ENCODE measurements at places on chromosomes 11 and 22. TPM values are rescaled to one million over a fixed set of nuclear protein-coding genes. Genes with fewer than 3 reads are reported as not detected.

The IL17RA gene
- total RNA-seq: 5.0 TPM

The SHANK3 gene
- total RNA-seq: 5.8 TPM

The ABTB2 gene
- 12.7 TPM for total RNA-seq

The SYT12 gene
- 11.1 TPM for total RNA-seq

The ASCL3 gene
- not detected for total RNA-seq

The CARNS1 gene
- 0.15 TPM for total RNA-seq

The MYO7A gene
- 3.5 TPM for total RNA-seq

The OR2D2 gene
- total RNA-seq: not detected

The C22orf42 gene
- total RNA-seq: not detected

The SCUBE1 gene
- total RNA-seq: not detected

The INS gene
- total RNA-seq: not detected

The CRYBA4 gene
- total RNA-seq: not detected

The CDON gene
- total RNA-seq: 11.2 TPM

GRCh38 chr11:102647430-102647829 is 22.3 kb upstream of the MMP20 start:
- no peaks in the 10 kb centered on the region for H3K27me3 ChIP-seq
- no peaks in the 10 kb centered on the region for H3K36me3 ChIP-seq
- H3K4me3 ChIP-seq: no peak overlapping the region
- H3K4me1 ChIP-seq: no peaks in the 10 kb centered on the region
- H3K27ac ChIP-seq: no peak overlapping the region

- peaks cover 9% of the 10 kb centered on the region for H3K4me1 ChIP-seq
- no peaks in the 10 kb centered on the region for H3K36me3 ChIP-seq
- H3K27me3 ChIP-seq: peaks cover 24% of the 10 kb centered on the region
- no peak overlapping the region for H3K4me3 ChIP-seq
- no peak for DNase-seq
Measured at GRCh38 chr11:44530413-44531115, 34.9 kb upstream of the CD82 start.

GRCh38 chr11:67409781-67410368 is 5.6 kb upstream of the CARNS1 start:
- no peaks in the 10 kb centered on the region for H3K27me3 ChIP-seq
- no peak overlapping the region for H3K27ac ChIP-seq
- no peaks in the 10 kb centered on the region for H3K36me3 ChIP-seq
- H3K4me1 ChIP-seq: no peaks in the 10 kb centered on the region
- peak; percentile 58 for DNase-seq

- H3K4me1 ChIP-seq: no peaks in the 10 kb centered on the region
- H3K27ac ChIP-seq: no peak overlapping the region
- no peak for DNase-seq
- H3K36me3 ChIP-seq: no peaks in the 10 kb centered on the region
- no peaks in the 10 kb centered on the region for H3K27me3 ChIP-seq
Measured at GRCh38 chr11:132196928-132197327, 826.5 kb downstream of the NTM start.

GRCh38 chr11:104734998-104735397 is 163.3 kb downstream of the CASP12 start:
- H3K27ac ChIP-seq: no peak overlapping the region
- no peak overlapping the region for H3K4me3 ChIP-seq
- no peaks in the 10 kb centered on the region for H3K36me3 ChIP-seq
- no peak for DNase-seq

DNA sequence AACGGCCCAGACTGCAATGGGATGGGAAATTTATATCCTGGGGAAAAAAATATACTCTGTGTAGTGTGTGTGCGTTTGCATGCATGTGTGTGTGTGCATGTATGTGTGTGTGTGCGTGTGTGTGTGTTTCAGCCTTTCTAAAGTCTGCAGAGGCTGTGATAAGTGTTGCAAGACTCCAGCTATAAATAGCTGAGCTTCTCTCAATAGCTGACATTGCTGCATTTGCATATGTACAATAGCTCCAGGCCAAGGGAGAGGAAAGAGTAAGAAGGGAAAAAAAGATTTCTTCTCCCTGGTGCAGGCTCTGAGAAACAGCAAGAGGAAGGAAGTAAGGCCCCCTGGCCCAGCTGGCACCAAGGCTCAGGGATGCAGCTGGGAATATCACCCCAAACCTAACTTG is 483.0 kb downstream of the MN1 start:
- no peak overlapping the region for H3K27ac ChIP-seq
- DNase-seq: no peak
- no peaks in the 10 kb centered on the region for H3K36me3 ChIP-seq
- H3K4me3 ChIP-seq: no peak overlapping the region

- peak overlapping the region; percentile 97 for H3K27ac ChIP-seq
- no peaks in the 10 kb centered on the region for H3K27me3 ChIP-seq
- H3K4me1 ChIP-seq: peaks cover 45% of the 10 kb centered on the region
- H3K4me3 ChIP-seq: peak overlapping the region; percentile 35
- no peaks in the 10 kb centered on the region for H3K36me3 ChIP-seq
- peak; percentile 96 for DNase-seq
Measured at GRCh38 chr11:18384157-18384641, 10.2 kb upstream of the LDHA start.

DNA sequence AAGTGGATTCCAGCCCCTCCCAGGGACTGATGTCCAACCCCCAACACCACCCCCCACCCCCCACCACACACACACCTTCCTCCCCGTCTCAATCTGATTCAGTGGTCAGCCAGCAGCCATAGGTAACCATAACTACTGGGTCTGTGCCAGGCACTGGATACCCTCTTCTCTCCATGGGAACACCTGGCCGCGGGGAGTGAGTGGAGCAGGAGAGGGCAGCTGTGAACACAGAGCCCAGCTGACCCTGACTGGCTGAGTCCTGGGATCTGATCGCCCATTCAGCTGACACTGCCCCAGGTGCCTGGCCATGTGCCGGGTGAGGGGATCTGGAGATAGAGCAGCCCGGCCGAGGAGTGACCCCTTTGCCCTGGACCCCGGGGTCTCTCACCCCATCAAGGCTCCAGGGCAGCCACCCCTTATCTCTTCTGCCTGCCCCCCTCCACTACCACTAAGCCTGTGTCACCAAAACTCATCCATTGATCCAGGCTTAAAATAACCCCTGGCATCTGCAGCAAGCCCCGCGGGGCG is 2.6 kb upstream of the SHISA8 start:
- H3K4me1 ChIP-seq: peaks cover 7% of the 10 kb centered on the region
- H3K27ac ChIP-seq: no peak overlapping the region
- no peak for DNase-seq
- H3K36me3 ChIP-seq: no peaks in the 10 kb centered on the region

GRCh38 chr11:16154715-16155396 is 201.5 kb downstream of the SOX6 start:
- H3K4me3 ChIP-seq: 0 out of 2 replicates have a peak overlapping the region, but pooled peaks have one; percentile 13
- peak; percentile 45 for DNase-seq
- H3K27me3 ChIP-seq: no peaks in the 10 kb centered on the region

DNA sequence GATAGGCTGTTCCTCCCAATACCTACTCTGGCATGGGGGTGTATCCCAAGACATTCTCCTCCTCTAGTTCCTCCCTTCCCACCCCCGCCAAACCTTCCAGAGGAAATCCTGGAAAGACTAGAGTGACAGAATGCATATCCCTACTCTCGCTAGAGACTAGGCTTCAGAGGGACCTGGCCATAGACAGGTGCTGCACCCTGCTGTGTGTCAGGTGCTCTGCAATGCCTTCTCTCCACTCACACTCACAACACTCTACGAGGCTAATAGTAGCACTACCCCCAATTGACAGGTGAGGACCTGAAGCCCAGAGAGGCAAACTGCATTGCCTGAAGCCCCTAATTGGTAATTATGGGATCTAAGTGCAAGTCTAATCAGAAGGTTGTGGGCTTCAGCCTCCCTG is 46.2 kb upstream of the LMO1 start:
- H3K27me3 ChIP-seq: no peaks in the 10 kb centered on the region
- DNase-seq: no peak
- H3K36me3 ChIP-seq: no peaks in the 10 kb centered on the region
- no peaks in the 10 kb centered on the region for H3K4me1 ChIP-seq
- no peak overlapping the region for H3K4me3 ChIP-seq

DNA sequence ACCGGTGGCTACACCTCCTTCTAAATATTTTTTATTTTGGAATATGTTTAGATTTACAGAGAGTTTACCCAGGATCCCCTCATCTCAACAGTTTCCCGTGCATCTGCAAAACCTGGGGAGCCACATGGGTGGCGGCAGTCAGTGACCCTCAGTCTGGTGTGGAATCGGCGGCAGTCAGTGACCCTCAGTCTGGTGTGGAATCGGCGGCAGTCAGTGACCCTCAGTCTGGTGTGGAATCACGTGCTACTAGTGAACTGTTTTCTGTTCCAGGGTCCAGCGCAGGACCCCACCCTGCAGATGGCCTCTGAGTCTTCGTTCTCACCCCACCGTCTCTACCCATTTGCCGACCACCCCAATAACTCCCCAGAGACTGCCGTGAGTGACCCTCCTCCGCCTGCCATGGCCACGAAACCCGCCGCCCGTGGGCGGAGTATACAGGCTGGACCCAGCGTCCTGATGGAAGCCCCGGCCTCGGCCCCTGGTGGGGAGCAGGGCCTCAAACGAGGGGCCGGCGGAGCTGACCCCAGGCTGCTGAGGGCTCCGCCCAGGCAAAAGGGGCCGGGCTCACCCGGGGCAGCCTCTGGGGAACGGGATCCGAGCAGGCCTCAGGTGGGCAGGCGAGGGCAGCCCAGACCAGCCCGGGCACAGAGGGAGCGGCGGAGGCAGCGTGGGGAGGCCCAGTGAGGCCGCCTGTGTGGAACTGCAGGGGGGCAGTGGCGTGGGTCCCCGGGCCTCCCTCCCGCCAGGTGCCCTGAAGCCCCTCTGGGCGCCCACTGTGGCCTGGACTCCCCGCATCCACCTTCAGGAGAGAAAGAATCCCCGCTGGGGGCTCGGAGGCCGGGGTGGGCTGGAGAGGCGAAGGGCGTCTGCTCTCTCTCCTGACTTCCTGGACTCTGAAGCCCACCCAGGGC is 2.5 kb downstream of the IL17REL start:
- H3K36me3 ChIP-seq: no peaks in the 10 kb centered on the region
- DNase-seq: no peak
- peaks cover 23% of the 10 kb centered on the region for H3K27me3 ChIP-seq
- H3K27ac ChIP-seq: no peak overlapping the region

DNA sequence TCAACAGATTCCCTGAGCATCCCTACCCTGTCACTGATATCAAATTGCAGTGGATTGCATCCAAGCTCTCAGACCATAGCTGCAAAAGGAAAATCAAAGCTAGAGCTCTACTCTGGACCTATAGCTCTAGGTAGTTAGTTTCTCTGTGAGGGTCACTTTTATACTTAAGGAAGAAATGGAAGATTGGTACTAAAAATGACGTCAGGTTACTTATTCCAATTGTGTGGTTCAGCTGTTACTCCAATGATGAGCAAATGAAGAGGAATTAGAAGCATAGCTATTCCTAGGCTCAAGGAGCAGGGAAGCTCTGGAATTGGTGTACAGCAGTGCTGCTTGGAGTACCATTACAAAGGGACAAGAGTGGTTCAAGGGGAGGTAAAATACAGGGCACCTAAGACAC is 36.4 kb upstream of the GLYATL1 start:
- H3K4me1 ChIP-seq: no peaks in the 10 kb centered on the region
- H3K4me3 ChIP-seq: no peak overlapping the region
- DNase-seq: no peak
- no peak overlapping the region for H3K27ac ChIP-seq

- peaks cover 57% of the 10 kb centered on the region for H3K27me3 ChIP-seq
- H3K4me3 ChIP-seq: no peak overlapping the region
- no peaks in the 10 kb centered on the region for H3K36me3 ChIP-seq
- H3K4me1 ChIP-seq: no peaks in the 10 kb centered on the region
- no peak overlapping the region for H3K27ac ChIP-seq
Measured at GRCh38 chr11:126636911-126637794, 281.7 kb downstream of the ST3GAL4 start.

DNA sequence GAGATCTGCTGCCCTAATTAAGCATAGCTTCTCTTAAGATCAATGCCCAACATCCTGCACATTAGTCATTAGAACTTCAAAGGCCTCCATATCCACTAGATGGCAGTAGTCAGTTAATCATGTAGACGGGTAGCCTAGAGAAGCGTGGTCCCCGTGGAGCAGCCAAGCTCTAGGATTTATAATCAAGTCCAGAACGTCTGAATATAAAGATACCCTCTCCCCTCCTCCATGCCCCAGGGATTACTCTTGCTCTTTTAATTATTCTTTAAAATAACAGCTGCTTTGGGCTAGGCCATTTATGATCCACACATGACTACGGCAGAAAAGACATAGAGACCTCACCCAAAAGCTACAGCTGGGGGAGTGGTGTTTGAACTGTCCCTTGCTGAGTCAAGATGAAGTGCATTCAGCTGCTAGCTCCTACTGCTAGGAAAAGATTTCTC is 327.6 kb upstream of the PLET1 start:
- no peaks in the 10 kb centered on the region for H3K27me3 ChIP-seq
- H3K4me3 ChIP-seq: no peak overlapping the region
- H3K4me1 ChIP-seq: peaks cover 5% of the 10 kb centered on the region
- no peaks in the 10 kb centered on the region for H3K36me3 ChIP-seq

- H3K27ac ChIP-seq: peak overlapping the region; percentile 89
- peak overlapping the region; percentile 69 for H3K4me3 ChIP-seq
- H3K4me1 ChIP-seq: peaks cover 51% of the 10 kb centered on the region
- H3K27me3 ChIP-seq: no peaks in the 10 kb centered on the region
- peaks cover 22% of the 10 kb centered on the region for H3K36me3 ChIP-seq
Measured at GRCh38 chr11:33735271-33736147, 714 bp downstream of the CD59 start.

GRCh38 chr11:64568584-64569140 is 22.4 kb upstream of the SLC22A12 start:
- no peak overlapping the region for H3K4me3 ChIP-seq
- no peaks in the 10 kb centered on the region for H3K36me3 ChIP-seq
- H3K27me3 ChIP-seq: no peaks in the 10 kb centered on the region
- H3K4me1 ChIP-seq: peaks cover 11% of the 10 kb centered on the region

- peaks cover 82% of the 10 kb centered on the region for H3K27me3 ChIP-seq
- no peak overlapping the region for H3K27ac ChIP-seq
- H3K4me1 ChIP-seq: no peaks in the 10 kb centered on the region
- H3K4me3 ChIP-seq: no peak overlapping the region
Measured at GRCh38 chr22:44962741-44963454, 46.9 kb downstream of the PHF21B start.

GRCh38 chr11:62069374-62069773 is 54.4 kb upstream of the INCENP start:
- no peak for DNase-seq
- 0 out of 2 replicates have a peak, but pooled peaks cover 2% of the 10 kb centered on the region for H3K4me1 ChIP-seq
- no peak overlapping the region for H3K4me3 ChIP-seq
- H3K27me3 ChIP-seq: no peaks in the 10 kb centered on the region
- no peak overlapping the region for H3K27ac ChIP-seq

DNA sequence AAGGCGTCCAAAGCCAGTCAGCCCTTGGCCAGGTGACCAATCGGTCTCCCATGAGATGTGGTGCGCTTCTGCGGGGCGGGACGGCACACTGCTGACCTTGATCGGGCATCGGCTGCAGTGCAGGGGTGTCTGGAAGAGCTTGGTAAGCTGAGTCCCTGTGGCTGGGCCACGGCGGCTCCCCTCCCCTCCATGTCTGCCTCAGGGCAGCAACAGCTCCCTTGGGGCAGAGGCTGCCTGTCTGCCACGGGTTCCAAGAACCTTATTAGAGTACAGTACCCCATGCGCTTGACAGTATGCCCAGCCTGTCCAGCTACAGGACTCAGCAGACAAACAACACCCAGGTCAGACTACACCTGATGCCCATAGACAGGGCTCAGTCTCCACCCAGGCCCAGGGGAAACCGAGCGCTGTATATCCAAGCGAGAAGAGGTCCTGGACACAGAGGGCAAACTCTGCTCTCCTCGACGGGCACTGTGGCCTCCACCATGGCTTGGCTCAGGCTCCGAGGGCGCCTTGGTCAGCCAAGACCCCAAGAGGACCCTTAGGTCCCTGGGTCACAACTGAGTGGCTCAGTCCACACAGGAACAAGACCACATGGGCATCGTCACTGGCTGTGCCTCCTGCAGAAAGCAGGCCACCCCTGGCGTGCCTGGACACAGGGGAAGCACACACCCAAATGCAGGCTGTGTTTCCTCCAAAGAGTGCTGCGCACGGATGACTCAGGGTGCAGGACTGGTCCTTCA is 18.9 kb downstream of the TSPAN32 start:
- no peaks in the 10 kb centered on the region for H3K36me3 ChIP-seq
- 0 out of 2 replicates have a peak, but pooled peaks cover 5% of the 10 kb centered on the region for H3K27me3 ChIP-seq
- DNase-seq: no peak
- no peak overlapping the region for H3K27ac ChIP-seq
- H3K4me1 ChIP-seq: no peaks in the 10 kb centered on the region
